Activated CD4-positive, alpha-beta T cell treated with anti-CD3 and anti-CD28 coated beads for 48 hours (primary cell): ENCODE measurements at places on chromosomes 2 and 18.

- DNase-seq: no peak
Measured at GRCh38 chr2:73844087-73844486, 15.3 kb downstream of the STAMBP start.

- peak; percentile 78 for DNase-seq
Measured at GRCh38 chr2:233267516-233268245, 16.2 kb downstream of the ATG16L1 start.

DNA sequence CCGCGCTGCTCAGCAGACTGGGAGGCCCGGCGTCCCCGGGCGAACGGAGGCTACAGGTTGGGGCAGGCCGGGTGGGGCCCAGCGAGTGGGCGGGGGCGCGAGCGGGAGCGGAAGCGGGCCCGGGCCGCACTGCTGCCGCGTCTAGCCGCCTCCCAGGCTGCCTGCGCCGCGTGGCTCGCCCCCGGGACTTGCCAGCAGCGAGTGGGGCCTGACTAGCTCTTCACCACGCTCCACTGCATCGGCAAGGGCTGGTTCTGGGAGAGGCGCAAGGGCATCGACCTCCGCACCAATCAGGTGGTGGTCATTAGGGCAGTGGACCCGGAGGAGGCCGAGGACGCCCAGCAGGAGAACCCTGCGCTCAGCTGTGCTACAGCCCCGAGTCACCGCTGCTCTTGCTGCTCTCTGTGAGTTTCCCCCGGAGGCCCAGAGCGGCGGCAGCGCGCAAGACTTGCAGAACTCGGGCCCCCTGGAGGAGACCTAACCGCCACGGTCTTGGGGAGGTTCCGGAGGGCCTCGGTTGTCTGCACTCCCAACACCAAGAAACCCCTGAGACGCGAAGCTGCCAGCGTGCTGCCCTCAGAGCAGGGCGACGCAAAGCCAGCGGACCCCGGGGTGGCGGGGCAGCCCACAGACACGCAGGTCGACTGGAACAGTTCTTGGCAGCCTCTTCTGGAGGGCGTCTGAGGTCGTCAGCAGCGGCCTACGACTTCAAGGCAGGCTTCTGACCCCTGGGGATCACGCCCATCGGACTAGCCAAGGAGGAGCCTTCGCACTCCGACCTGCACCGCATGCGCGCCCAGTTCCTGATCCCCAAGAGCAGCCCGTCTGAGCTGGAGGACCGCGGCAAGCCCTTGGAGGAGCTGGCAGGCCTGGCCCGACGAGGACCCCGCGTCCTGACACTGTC is 27.2 kb upstream of the PTPN2 start:
- DNase-seq: peak; percentile 68

DNA sequence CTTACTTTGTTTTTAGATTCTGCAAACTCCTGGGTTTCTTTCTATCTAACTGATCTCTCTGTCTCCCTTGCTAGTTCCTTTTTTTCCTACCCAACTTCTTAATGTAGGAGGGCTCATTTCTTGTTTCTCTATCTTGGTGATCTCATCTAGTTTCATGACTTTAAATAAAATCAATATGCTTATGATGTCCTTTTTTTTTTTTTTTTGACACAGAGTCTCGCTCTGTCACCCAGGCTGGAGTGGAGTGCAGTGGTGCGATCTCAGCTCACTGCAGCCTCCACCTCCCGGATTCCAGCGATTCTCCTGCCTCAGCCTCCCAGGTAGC is 42.2 kb upstream of the IL1RL1 start:
- no peak for DNase-seq

GRCh38 chr18:70421471-70422390 is 132.9 kb downstream of the SOCS6 start:
- no peak for DNase-seq

DNA sequence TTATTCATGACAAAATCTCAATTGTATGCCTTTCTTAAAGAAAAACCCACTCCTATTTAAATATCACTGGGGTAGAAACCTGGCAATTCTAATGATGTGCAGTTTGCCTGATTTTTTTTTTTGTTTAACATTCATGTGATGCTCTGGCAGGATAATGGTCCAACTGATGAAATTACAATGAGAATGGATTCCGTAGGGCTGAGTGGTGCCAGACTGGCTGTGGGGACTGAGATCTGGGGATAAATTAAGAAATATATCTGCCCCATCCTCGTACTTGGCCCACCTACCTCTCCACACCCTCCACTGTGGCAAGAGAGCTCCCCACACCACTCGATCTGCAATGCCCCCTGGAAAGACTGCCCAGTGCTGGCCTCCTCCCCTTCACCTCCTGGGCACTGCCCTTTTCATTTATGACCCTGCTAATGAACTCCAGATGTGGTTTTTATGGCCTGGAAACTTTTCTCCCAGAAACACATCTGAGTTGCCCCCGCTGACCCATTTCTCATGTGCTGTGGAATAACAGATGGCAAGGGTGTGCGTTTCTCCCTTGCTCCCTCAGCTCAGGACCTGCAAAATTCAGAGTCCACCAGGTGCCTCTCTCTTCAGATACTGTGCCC is 33.0 kb upstream of the RPL37A start:
- DNase-seq: no peak

GRCh38 chr18:9292047-9292446 is 42.5 kb upstream of the TWSG1 start:
- DNase-seq: no peak

DNA sequence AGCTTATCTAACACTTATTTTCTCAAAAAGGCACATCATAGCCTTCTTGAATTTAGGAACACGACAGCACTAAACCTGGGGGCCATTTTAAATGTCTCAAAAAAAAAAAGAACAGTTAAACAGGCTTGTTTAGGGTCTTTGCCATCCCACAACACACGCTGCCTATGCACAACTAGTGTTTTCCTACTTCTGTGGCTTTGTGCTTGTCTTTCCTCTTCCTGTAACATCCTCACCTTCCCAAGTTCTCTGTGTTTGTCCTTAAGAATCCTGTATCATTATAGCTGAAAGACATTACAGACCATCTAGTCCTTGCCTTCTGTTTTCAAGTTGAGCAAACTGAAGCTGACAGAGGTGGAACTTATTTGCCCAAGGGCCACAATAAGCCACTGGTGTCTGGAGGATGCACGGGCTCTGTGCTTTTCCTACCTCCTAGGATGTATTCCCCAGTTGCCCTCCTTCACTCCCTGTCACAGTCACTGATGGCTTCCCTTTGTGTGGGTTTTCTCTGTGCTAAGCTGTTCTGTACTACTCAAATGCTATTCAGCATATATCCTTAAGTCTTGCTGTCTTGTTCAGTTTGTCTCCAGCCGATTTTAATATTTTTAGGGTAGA is 22.6 kb downstream of the SNRPD1 start:
- DNase-seq: no peak
